ENCODE measurements at places on chromosomes 3 and 15.

DNA sequence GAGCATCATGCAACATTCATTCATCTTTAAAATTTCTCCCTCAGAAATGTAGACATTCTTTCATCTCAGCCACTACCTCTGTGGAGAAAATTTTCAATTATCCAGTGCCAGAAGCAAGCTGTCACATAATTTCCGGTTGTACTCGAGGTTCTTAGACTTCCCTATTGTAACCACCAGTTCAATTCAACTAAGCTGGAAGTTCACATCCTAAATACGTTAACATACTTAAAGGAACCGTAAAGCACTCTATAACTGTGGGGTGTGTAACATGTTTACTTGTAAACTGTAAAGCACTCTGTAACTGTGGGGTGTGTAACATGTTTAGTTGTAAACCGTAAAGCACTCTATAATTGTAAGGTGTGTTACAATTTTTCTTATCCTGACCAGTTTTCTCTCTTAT lies 150.3 kb downstream of the PLCL2 start:
- no peak for DNase-seq

GRCh38 chr15:65373163-65373651 lies 4.6 kb downstream of the IGDCC3 start:
- no peak for DNase-seq

DNA sequence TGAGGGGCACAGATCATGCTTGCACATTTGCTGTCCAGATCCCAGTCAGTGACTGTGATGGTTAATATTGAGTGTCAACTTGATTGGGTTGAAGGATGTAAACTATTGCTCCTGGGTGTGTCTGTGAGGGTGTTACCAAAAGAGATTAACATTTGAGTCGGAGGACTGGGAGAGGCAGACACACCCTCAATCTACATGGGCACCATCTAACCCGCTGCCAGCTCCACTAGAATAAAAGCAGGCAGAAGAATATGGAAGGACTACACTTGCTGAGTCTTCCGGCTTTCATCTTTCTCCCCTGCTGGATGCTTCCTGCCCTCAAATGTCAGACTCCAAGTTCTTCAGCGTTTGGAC lies 5.1 kb downstream of the GP9 start:
- DNase-seq = no peak

DNA sequence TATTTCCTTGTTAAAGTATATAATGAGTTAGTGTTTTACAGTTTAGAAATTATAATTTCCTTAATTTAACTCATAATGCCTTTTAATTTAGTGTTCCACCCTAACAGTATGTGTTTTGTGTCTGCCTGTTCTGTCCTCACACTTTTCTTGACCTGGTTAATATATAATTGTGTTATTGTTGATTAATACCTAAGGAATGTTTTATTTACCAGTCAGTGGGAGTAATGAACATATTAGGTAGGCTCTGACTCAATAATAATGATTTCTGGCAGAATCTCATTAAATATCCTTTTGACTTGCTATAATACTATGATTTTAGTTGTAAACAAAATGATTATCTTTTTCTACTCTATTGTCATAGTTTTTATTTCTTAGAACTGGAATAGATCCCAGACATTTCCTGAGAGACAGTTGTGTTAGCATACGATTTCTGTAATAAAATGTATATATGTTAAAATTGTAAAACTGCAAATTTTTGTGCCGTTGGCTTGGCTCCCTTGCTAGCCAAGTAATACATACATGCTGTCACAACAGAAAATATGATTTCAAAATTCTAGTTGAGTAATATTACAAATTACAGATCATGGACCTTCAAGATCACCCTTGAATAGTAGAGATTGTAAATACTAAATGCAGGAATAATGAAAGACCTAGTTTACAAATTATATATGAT lies 51.9 kb downstream of the RASA2 start:
- no peak for DNase-seq

- DNase-seq = peak; percentile 2
Measured at GRCh38 chr3:190120269-190121060, at the start of gene P3H2. Gene P3H2 (minus strand): TSS chr3:190120897. CDS start chr3:190120731, 166 bp downstream.

- no peak for DNase-seq
Measured at GRCh38 chr3:46677411-46677726, 16.1 kb downstream of the ALS2CL start.

- no peak for DNase-seq
Measured at GRCh38 chr3:150237490-150237889, 170.6 kb upstream of the TSC22D2 start.
